Fibroblast of villous mesenchyme (primary cell): ENCODE measurements at places on chromosomes 7 and 10. TPM values are rescaled to one million over a fixed set of nuclear protein-coding genes. Genes with fewer than 3 reads are reported as not detected.

DNA sequence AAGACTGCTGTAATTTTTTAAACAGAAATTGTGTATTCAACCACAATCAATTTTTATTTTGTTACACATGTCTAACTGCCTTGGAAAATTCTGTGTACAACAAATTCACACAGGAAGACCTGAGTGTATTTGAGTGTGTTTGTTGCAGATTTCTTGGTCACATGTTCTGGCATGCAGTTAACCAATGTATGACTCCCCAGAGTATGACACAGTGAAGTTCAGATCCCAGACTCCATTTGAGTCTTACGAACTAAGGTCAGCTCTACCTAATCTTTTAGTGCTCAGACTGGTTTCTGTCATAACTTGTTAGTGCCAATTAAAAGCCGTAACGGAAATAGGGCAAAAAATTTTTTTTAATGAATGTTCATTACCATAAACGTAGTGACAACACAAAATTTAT, 5.8 kb downstream of the GNAI1 start:
- no peak for DNase-seq

DNA sequence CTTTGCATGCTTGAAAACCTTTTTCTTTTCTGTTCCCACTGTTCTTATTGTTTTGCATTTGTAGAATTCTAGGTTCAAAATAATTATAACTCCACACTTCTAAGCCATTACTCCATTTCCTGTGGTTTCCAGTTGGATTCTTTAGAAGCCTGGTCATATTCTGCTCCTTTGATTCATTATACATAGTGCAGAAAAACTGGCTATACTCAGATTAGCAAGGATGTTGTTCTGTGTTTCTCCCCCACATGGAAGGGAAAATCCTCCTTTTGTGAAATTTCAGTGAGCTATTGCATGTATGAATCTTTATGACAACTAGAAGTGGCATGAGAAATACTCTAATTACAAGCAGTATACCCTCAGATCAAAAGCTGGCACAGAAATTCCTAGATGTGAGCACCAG, 79.5 kb downstream of the SLC13A1 start:
- peak; percentile 49 for DNase-seq

DNA sequence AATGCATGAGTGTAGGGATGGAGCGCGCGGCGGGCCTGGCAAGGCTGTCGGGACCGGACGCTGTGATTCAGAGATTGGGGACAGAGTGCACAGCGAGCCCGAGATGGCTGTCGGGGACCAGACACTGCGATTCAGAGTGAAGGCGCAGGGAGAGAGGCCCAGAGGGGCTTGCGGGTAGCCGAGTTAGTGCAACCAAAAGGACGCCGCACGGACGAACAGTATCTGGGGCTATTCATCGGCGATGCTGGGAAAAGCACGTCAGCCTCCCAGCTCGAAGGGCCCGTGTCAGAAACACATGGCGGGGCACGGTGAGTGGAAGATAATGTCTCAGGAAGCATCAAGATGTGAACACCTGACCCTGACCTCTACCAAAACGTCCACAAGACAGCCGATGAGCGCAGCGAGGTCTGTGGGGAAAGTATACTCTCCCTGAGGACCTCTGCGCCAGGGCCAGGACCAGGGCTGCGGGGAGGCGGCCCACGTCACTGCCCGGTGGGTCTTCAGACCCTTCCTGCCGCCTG, 215.8 kb downstream of the ZMYND11 start:
- no peak for DNase-seq

DNA sequence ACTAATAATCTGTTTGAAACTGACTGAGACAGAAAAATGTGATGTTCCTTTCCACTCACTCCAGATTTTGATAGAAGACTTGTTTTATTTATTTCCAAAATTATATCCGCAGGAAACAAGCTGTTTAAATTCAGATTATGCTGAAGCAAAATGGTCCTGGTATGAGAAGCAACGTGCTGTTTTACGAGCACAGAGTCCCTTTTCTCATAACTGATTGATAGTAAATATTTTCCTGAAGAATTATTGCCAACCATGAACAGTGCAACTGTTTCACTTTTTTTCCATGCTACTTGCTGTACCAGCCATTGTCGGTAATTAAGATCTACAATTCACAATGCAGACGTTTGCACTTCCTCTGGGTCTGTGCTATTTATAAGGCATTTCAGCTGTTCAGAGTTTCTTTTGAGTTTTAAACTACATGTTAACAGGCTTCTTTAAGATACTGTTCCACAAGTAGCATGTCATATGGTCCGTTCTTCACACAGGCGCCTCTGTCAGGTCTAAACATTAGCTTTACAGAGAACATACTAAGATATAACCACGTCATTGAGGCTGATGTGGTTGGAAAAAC, 103.8 kb downstream of the POLL start:
- no peak for DNase-seq

DNA sequence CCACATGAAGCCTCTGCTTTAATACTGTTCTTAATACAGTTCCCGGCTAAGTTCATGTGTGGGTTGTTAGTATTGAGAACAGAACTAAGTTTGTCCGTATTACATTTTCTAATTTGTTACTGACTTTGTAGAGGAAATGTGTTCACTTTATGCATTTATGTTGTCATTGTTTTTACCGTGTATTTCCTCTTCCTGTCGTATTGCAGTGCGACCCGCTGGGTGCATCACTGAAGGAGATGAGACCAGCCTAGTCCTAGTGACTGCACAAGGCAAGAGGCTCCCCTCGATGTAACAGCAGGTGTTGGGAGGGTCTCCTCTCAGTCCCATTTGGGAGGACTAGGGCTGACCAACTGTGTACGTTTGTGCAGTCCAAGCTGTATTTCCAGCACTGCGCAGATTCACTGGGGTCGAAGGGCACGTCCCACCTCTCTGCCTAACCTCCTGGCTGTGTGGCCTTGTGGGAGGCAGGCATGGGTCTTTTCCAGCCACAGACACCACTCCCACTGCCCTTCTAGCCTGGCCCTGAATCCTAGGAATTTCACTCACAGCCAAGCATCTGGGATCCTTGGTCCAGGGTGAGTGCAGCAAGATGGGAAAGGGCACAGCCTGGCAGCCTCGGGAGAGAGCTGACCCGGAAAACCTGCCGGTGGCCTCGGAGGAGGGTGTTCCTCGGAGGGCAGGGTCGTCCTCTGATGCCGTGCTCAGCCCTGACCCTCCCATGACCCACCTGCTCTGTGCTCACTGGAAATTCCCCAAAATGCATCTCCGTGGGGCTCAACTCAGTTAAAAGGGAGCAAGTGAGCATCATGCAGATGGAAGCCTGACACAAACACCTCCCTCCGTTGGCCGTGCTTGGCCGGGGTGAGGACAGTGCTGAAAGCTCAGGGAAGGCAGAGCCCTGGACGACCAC, 63.9 kb upstream of the FAM20C start:
- no peak for DNase-seq

- DNase-seq, result peak; percentile 63
Measured at GRCh38 chr7:92359801-92360200, 87.5 kb upstream of the GATAD1 start.

DNA sequence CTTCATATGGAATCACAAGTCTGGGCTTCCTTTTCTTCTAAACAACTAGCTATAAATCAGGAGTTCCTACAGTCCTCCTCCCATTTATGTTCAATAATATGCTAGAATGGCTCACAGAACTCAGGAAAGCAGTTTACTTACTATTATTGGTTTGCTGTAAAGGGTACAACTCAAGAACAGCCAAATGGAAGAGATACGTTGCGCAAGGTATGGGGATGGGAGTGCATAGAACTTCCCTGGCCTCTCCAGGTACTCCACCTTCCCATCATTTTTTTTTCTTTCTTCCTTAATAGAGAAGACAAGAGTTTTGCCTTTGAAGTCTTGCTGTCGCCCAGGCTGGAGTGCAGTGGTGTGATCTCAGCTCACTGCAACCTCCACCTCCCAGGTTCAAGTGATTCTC, 27.1 kb upstream of the SEMA4G start:
- no peak for DNase-seq

DNA sequence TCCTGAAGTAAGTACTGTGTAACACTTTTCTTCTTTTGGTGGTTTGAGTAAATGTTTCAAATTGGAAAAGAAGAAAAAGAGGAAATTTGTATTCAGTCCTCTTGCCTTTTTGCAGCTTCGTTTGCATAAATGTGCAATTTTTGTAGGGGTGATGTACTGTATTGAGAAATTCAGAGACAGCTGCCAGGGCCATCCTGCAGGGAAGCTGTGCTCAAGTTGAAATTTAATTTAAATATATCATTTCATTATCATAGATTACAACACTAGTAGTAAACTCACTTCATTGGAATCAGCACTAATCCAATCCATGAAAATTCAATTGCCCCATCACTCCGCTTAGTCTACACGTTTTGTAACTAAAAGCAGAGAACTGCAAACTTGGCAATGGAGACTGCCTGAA, 415.4 kb downstream of the DNAJB9 start:
- DNase-seq, result no peak

- no peak for DNase-seq
Measured at GRCh38 chr10:65911151-65911835, 1014.5 kb upstream of the LRRTM3 start.

- peak; percentile 25 for DNase-seq
Measured at GRCh38 chr10:7986851-7987250, 67.6 kb upstream of the GATA3 start.

- DNase-seq, result peak; percentile 61
Measured at GRCh38 chr10:69845574-69846292, 44.0 kb downstream of the COL13A1 start.

GRCh38 chr7:111578754-111579153, 16.5 kb upstream of the IMMP2L start:
- no peak for DNase-seq

DNA sequence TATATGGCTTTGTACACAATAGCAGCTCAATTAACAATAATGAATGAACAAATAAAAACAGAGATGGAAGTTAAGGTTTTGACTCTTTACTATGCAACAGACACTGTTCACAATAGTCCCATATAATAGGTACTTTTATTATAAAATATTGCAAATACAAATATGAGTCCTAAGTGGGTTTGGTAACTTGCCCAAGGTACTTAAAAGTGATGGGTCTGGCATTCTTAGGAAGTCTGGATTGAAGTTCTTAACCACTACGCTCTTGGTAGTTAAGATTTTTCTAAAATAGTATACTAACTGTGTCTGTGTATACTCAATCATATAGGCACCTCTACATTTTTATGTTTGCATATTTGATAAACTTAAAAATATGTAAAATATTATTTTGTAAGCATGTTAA, 55.5 kb downstream of the HGF start:
- DNase-seq, result peak; percentile 68

- no peak for DNase-seq
Measured at GRCh38 chr7:81533931-81534330, 235.9 kb downstream of the HGF start.

GRCh38 chr10:26311383-26311940, 94.9 kb downstream of the GAD2 start:
- DNase-seq, result no peak

GRCh38 chr7:42197451-42197850, 39.6 kb downstream of the GLI3 start:
- peak; percentile 78 for DNase-seq

- DNase-seq, result no peak
Measured at GRCh38 chr7:129225931-129226572, 1.2 kb downstream of the AHCYL2 start.

DNA sequence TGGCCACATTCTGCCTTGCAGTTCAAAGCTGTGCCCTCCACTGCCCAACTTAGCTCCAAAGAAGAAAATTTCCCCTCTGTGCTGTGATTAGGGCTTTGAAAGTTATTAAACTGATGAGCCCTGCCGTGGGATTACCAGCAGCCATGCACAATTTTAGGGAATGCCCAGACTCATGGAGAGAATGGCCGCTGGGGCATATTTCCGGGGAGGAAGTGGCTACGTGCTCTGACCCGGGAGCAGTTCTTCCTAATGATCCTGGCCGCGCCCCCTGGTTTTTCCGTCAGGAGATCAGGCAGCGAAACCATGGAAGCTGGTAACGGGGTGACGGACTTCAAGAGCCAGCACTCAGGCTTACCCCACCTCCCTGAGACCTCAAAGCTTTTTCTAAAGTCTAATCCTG, 365.5 kb upstream of the PFKP start:
- DNase-seq, result no peak

- no peak for DNase-seq
Measured at GRCh38 chr7:101140746-101141382, 13.4 kb upstream of the AP1S1 start.

GRCh38 chr10:120517881-120518484, 61.0 kb downstream of the PLPP4 start:
- no peak for DNase-seq

DNA sequence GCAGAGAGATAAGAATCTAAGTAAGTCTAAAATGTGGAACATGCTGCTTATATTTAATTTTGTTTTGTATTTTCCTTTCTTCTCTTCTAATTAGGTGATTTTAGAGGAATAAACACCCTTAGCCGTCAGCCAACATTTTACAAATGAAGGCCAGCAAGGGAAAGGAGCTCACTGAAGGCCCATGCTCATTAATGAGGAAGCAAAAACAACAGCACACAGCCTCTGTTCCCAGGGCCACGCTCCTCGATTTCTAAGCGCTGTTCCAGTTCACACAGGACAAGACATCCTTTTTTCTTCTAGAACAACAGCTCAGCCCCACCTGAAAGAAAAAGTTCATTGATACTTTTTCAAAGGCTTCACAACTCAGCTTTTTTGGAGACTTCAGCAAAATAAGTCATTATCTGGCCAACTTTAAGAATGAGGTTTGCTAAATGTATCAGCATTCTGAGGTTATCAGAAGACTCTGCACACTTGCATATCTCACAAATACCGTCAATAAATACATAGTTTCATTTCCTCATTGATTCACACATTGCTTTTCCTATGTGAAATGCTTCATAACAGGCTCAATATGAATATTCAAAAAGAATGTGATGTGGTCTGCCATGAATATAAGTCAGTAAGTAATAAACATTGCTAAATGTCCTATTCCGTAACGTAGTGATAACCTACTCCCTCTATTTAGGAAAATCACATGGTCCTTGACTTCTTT, 34.8 kb upstream of the SFMBT2 start:
- DNase-seq, result no peak

SPDYE9 gene
- total RNA-seq, result not detected in 2 replicates

PLXNA4 gene
- total RNA-seq, result under 0.01 TPM in 1 of 2 replicates, not detected in the other

LOXL4 gene
- 67.8 and 68.3 TPM in 2 replicates for total RNA-seq

PON1 gene
- not detected in 2 replicates for total RNA-seq

PDGFA gene
- 43.2 and 86.7 TPM in 2 replicates for total RNA-seq

SPDYE1 gene
- not detected in 2 replicates for total RNA-seq

MRLN gene
- total RNA-seq, result not detected in 2 replicates

VPS37D gene
- 3.0 and 4.2 TPM in 2 replicates for total RNA-seq

JAKMIP3 gene
- total RNA-seq, result under 0.01 and 0.43 TPM in 2 replicates

GLI3 gene
- total RNA-seq, result 4.3 and 7.1 TPM in 2 replicates

CALCR gene
- under 0.01 TPM in 1 of 2 replicates, not detected in the other for total RNA-seq

EBF3 gene
- 0.32 and 6.0 TPM in 2 replicates for total RNA-seq

EN2 gene
- total RNA-seq, result under 0.01 TPM in 1 of 2 replicates, not detected in the other

HABP2 gene
- not detected in 2 replicates for total RNA-seq
